Lung (tissue), 17 donors: ENCODE measurements at places on chromosomes 6 and 20. TPM values are rescaled to one million over a fixed set of nuclear protein-coding genes. Genes with fewer than 3 reads are reported as not detected.

- no peaks in the 10 kb centered on the region for H3K36me3 ChIP-seq
- H3K4me3 ChIP-seq = no peak overlapping the region
Observed at GRCh38 chr20:45019027-45019761, 52.9 kb downstream of the STK4 start.

GRCh38 chr6:108368431-108369030 lies 73.7 kb downstream of the AFG1L start:
- H3K27ac ChIP-seq = no peak overlapping the region
- DNase-seq = no peak
- H3K27me3 ChIP-seq = no peaks in the 10 kb centered on the region
- no peaks in the 10 kb centered on the region for H3K4me1 ChIP-seq
- H3K4me3 ChIP-seq = no peak overlapping the region
- H3K36me3 ChIP-seq = no peaks in the 10 kb centered on the region

- H3K27ac ChIP-seq = no peak overlapping the region
- no peaks in the 10 kb centered on the region for H3K27me3 ChIP-seq
- no peak for DNase-seq
- H3K36me3 ChIP-seq = no peaks in the 10 kb centered on the region
Observed at GRCh38 chr6:150413198-150413597, 44.4 kb downstream of the IYD start.

- H3K4me1 ChIP-seq = no peaks in the 10 kb centered on the region
- DNase-seq = no peak
- no peak overlapping the region for H3K27ac ChIP-seq
- H3K36me3 ChIP-seq = peaks cover 40% of the 10 kb centered on the region
- H3K27me3 ChIP-seq = no peaks in the 10 kb centered on the region
Observed at GRCh38 chr6:34771727-34772126, 14.4 kb downstream of the SNRPC start.

DNA sequence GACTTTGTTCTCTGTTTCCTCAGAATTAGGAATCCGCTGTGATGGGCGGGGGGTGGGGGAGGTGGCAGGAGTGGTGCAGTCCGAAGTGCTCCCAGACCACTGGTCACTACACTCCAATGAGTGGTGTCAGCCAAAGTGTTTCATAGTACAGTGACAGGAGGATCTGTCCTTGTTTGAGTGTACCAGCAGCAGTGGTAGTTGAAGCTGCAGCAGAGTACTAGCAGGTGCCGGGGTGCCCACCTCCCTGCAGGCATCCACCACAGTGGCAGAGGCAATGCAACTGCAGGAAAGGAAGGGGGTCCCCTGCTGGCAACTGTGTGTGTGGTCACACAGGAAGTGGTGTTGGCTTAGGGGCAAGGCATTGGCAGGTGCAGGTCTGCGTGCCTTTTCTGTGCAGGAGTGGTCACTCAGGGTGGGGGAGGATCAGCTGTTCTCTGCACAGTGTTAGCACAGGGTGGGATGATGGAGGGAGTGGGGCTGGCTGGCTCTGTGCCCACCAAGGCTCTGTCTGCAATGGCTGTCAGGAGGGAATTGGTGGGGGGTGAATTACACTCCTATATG lies 9.7 kb downstream of the HLA-DOB start:
- H3K4me3 ChIP-seq = no peak overlapping the region
- H3K27me3 ChIP-seq = peaks cover 5% of the 10 kb centered on the region
- H3K4me1 ChIP-seq = peaks cover 6% of the 10 kb centered on the region
- H3K36me3 ChIP-seq = no peaks in the 10 kb centered on the region
- DNase-seq = no peak

- H3K27me3 ChIP-seq = no peaks in the 10 kb centered on the region
- DNase-seq = peak; percentile 64
- H3K4me1 ChIP-seq = peaks cover 6% of the 10 kb centered on the region
- H3K27ac ChIP-seq = no peak overlapping the region
- no peak overlapping the region for H3K4me3 ChIP-seq
Observed at GRCh38 chr6:158377860-158378259, 65.6 kb downstream of the TULP4 start.

HLA-F gene
- 102 TPM for total RNA-seq

SDC4 gene
- 250 TPM for total RNA-seq

DNA sequence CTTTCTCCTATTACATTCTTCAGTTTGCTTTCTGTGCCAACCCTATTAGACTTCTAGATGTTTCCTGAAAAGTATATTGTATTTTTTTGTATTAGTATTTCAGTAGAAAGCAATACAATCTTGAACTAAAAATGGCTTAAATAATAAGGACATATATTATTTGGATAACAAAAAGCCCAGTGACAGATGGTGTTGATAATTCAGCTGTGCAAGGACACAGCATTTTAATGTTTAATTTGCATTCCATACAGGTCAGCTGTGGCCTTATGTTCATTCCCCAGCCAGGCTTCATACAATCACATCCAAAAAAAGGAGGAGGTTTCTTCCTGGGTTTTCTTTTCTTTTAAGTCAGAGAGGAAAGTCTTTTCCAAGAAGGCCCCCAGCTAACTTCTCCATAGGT lies 236.9 kb downstream of the CD109 start:
- DNase-seq = no peak
- H3K4me1 ChIP-seq = no peaks in the 10 kb centered on the region
- H3K27ac ChIP-seq = no peak overlapping the region
- no peaks in the 10 kb centered on the region for H3K27me3 ChIP-seq
- H3K4me3 ChIP-seq = no peak overlapping the region

FAM184A gene
- 63.4 TPM for total RNA-seq

DEF6 gene
- total RNA-seq = 11.2 TPM

DNA sequence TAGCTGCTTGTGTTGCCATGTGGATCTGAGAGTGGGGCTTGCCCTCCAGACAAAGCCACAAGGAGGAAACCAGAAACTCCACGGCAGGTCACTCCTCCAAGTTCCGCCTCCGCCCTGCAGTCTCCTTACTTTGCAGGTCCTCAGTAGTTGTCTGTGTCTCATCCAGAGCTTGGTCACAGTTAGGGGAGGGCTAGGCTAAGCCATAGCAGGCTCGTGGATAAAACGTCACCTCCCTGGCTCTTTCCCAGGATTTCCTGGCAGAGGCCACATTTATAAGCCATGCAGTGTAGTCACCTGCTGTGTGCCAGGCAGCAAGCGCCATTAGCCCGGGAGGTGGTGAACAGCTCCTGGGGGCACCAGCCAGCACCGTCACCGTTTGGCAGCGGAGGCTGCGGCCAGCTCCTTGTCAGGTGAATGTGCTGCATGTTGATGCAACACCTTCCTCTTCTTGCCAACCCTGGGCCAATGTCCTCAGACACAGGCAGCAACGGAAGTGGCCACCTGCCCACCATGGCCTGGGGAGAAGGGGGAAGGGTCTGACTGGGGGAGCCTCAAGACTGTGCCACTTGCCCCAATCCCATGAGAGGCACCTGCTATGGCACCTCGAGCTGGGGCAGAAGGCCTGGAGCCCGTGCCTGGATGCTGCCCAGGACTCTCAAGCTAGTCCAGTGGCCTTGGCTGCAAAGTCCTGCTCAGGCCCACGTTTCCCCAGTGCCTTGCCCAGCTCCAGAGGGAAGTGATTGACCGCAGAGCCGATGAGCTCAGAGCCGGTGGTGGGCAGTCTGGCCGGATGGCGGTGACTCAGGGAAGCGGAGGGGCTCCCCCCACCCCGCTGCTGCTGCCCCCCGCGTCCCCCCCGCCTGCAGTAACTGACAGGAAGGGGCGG lies 39.0 kb upstream of the SLCO4A1 start:
- peaks cover 8% of the 10 kb centered on the region for H3K27me3 ChIP-seq
- no peaks in the 10 kb centered on the region for H3K36me3 ChIP-seq
- H3K4me3 ChIP-seq = no peak overlapping the region
- H3K4me1 ChIP-seq = no peaks in the 10 kb centered on the region

GRCh38 chr20:58514321-58515232 lies 622 bp downstream of the APCDD1L start:
- peaks cover 62% of the 10 kb centered on the region for H3K27me3 ChIP-seq
- no peak overlapping the region for H3K27ac ChIP-seq
- H3K4me3 ChIP-seq = no peak overlapping the region
- peak; percentile 31 for DNase-seq
- H3K36me3 ChIP-seq = no peaks in the 10 kb centered on the region

MOG gene
- total RNA-seq = not detected

DNA sequence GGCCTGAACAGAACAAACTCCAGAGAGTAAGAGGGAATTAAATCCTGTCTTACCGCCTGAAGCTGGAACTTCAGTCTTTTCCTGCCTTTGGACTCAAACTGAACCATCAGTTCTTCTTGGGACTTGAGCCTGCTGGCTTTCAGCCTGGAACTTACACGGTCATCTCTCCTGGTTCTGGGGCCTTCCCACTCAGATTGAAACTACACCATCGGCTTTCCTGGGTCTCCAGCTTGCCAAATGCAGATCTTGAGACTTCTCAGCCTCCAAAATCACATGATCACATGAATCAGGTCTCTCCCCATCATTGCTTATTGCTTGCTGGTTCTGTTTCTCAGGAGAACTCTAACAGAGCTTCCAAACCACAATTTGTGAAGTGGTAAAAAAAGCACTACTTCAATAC lies 276.3 kb downstream of the KIF16B start:
- no peak overlapping the region for H3K27ac ChIP-seq
- DNase-seq = no peak
- H3K4me1 ChIP-seq = no peaks in the 10 kb centered on the region

GRCh38 chr20:35131934-35132333 lies 15.2 kb downstream of the EDEM2 start:
- no peak overlapping the region for H3K4me3 ChIP-seq
- no peaks in the 10 kb centered on the region for H3K4me1 ChIP-seq
- H3K27me3 ChIP-seq = no peaks in the 10 kb centered on the region
- DNase-seq = no peak

DNA sequence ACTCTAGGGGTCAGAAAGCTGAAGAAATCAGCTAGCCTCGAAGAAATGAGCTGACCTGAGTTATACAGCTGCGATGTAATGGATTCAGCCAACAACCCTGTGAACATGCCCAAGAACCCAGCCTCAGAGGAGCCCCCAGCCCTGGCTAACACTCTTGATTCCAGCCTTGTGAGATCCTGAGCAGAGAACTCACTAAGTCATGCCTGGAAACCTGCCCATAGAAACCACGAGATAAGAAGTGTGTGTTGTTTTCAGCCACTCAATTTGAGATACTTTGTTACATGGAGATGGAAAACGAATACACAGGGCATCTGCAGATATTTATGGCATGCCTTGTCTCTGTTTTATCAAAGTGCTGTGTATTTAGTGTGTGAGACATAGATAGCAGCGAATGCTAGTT lies 265.2 kb downstream of the QKI start:
- H3K36me3 ChIP-seq = no peaks in the 10 kb centered on the region
- H3K27ac ChIP-seq = no peak overlapping the region
- H3K4me1 ChIP-seq = no peaks in the 10 kb centered on the region
- H3K27me3 ChIP-seq = no peaks in the 10 kb centered on the region
- H3K4me3 ChIP-seq = no peak overlapping the region

KCNQ2 gene
- 6.8 TPM for total RNA-seq

DNA sequence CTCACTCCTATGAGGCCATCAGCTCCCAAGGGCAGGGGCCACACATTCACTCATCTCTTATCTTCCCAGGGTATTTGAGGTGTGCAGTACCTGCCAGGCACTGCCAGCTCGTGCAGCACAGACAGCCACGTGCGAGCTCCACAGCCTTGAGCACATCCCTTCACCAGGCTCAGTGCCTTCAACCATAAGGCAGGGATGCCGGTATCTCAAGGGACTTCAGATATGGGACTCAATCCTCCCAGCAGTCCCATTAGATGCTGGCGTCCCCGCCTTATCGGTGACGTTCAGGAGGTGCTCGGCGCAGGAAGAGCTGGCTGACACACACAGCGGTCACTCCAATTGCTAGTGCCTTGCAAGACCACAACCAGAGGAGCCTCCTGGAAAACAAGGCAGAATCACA lies 47.0 kb downstream of the EZR start:
- no peak overlapping the region for H3K4me3 ChIP-seq
- DNase-seq = no peak
- H3K4me1 ChIP-seq = no peaks in the 10 kb centered on the region
- no peaks in the 10 kb centered on the region for H3K27me3 ChIP-seq
- no peak overlapping the region for H3K27ac ChIP-seq

- no peaks in the 10 kb centered on the region for H3K36me3 ChIP-seq
- H3K27me3 ChIP-seq = no peaks in the 10 kb centered on the region
- no peaks in the 10 kb centered on the region for H3K4me1 ChIP-seq
- no peak for DNase-seq
Observed at GRCh38 chr20:12640251-12640650, 368.5 kb upstream of the SPTLC3 start.

DNA sequence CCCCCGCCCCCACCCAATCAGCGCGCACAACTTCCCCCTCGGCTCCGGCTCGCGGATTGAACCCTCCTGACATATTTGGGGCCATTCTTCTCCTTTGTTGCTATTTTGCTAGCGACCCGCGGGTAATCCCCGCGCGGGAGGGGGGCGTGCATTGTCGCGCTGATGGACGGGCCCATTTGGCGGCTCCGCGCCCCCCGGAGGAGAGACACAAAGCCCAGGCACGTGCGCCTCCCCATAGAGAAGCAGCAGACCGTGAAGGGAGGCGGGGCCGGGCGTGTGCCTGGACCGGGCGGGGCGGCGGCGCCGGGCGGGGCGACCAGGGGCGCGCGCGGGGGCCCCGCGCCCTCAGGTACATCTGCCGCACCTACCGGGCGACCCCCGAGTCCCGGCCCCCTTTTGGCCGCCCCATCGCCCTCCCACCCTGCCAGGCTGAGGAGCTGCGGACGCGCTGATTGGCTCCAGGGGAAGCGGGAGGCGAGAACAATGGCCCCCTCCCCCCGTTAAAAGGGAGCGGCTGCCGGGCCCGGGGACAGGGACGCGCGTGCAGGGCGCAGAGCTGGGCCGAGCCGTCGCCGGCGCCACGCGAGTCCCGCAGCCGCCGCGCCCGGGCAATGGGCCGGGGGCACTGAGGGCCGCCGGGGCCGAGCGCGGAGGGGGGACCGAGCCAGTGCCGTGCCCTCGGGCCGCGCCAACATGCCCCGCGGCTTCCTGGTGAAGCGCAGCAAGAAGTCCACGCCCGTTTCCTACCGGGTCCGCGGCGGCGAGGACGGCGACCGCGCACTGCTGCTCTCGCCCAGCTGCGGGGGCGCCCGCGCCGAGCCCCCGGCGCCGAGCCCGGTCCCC lies at the start of gene INSM1:
TSS of gene INSM1 (plus strand) at position 530 of the 843 bp plus-strand sequence. CDS start at position 694, 164 bp downstream.
- no peak for DNase-seq
- H3K4me1 ChIP-seq = peaks cover 28% of the 10 kb centered on the region
- H3K27ac ChIP-seq = no peak within 1 kb of the TSS
- H3K4me3 ChIP-seq = peak within 1 kb of the TSS; percentile 20
- peaks cover 80% of the 10 kb centered on the region for H3K27me3 ChIP-seq

DNA sequence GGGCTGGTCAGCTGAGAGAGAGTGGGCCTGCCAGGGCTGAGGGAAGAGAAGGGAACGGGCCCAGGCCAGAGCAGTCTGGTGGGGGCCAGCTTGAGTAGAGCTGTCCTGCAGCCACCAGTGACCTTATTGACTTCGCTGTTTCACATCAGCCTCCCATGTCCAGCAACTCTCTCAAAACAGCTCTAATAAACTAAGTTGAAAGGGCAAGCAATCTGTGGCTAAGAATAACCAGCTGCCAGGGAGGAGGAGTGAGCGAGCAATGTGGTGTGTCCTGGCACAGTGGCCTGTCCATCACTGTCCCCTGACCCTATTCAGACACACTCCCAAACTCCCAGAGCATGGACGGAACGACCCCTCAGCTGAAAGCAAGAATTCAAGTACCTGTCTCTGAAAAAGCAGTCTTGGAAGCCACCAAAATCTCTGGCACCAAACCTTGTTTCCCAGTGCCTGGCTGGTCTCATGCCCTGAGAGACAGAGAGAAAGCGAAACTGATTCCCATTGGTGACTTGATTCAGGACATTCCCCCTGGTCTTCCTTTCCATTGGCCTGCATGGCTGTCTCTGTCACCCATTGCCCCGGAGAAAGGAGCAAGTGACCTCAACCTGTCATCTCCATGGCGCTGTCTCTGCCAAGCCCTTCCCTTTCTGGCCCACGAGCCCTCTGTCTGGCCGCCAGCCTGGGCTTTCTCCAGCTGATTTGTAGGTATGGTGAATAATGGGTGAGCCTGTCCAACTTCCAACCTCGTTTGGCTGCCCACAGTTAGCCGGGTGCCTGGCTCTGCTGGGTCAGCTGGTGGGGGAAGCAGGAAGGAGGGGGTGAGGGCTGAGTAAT lies at the start of gene DDO:
TSS of gene DDO (minus strand) at position 490 of the 831 bp plus-strand sequence. CDS start 2,113 bp downstream, outside the sequence.
- H3K27me3 ChIP-seq = no peaks in the 10 kb centered on the region
- H3K4me3 ChIP-seq = no peak within 1 kb of the TSS
- H3K27ac ChIP-seq = peak within 1 kb of the TSS; percentile 69
